Activated T-cell treated with anti-CD3 and anti-CD28 coated beads, Interleukin-2, amount 50 U/mL, for 72 hours (primary cell): ENCODE measurements at places on chromosomes 3 and 15. TPM values are rescaled to one million over a fixed set of nuclear protein-coding genes. Genes with fewer than 3 reads are reported as not detected.

Gene MINAR1
- 0.37 TPM for total RNA-seq

- H3K4me3 ChIP-seq: no peak overlapping the region
- DNase-seq: no peak
- H3K4me1 ChIP-seq: no peaks in the 10 kb centered on the region
- no peaks in the 10 kb centered on the region for H3K36me3 ChIP-seq
These were observed 685.7 kb downstream of the MCTP2 start for GRCh38 chr15:94917068-94917467.

- H3K27ac ChIP-seq: no peak overlapping the region
- peaks cover 5% of the 10 kb centered on the region for H3K4me1 ChIP-seq
- DNase-seq: no peak
These were observed 58.4 kb downstream of the MESD start for GRCh38 chr15:80931191-80931590.

Gene GOLGA6L7
- not detected for total RNA-seq

DNA sequence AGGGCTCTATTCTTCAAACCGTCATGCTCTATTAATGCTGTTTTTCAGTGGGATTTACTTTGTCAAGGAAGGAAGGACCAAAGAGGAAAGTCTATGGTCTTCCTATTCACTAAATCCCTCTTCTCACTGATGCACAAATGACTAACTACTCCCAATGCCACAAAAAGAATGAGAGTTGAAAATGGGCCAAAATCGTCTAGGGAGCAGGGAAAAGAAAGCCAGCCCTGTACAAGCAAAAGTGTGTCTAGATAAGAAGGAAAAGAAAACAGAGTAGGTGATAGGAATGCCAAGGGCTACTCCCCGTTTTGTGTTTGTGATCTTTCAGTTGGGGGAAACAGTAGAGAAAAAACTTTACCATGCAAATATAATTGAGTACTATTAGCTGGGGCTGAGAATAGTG lies 97.2 kb upstream of the TMCO5A start:
- no peak overlapping the region for H3K27ac ChIP-seq
- no peak overlapping the region for H3K4me3 ChIP-seq
- no peaks in the 10 kb centered on the region for H3K27me3 ChIP-seq
- H3K4me1 ChIP-seq: no peaks in the 10 kb centered on the region
- no peak for DNase-seq

- DNase-seq: no peak
- peaks cover 1% of the 10 kb centered on the region for H3K36me3 ChIP-seq
- no peaks in the 10 kb centered on the region for H3K27me3 ChIP-seq
- peaks cover 13% of the 10 kb centered on the region for H3K4me1 ChIP-seq
- no peak overlapping the region for H3K4me3 ChIP-seq
- no peak overlapping the region for H3K27ac ChIP-seq
These were observed 99.9 kb downstream of the CD200R1L start for GRCh38 chr3:112746675-112747280.

GRCh38 chr3:192894676-192895075 lies 23.0 kb downstream of the MB21D2 start:
- DNase-seq: no peak
- H3K27me3 ChIP-seq: peaks cover 38% of the 10 kb centered on the region
- H3K27ac ChIP-seq: peak overlapping the region; percentile 64
- peak overlapping the region; percentile 33 for H3K4me3 ChIP-seq

Gene TIMP4
- 0.28 TPM for total RNA-seq

GRCh38 chr15:29788433-29789034 lies 33.7 kb downstream of the TJP1 start:
- H3K36me3 ChIP-seq: no peaks in the 10 kb centered on the region
- H3K27me3 ChIP-seq: peaks cover 15% of the 10 kb centered on the region
- no peak overlapping the region for H3K27ac ChIP-seq
- H3K4me1 ChIP-seq: no peaks in the 10 kb centered on the region
- no peak overlapping the region for H3K4me3 ChIP-seq

- H3K27ac ChIP-seq: no peak overlapping the region
- H3K4me1 ChIP-seq: no peaks in the 10 kb centered on the region
- H3K27me3 ChIP-seq: peaks cover 22% of the 10 kb centered on the region
- H3K4me3 ChIP-seq: no peak overlapping the region
- H3K36me3 ChIP-seq: no peaks in the 10 kb centered on the region
- DNase-seq: no peak
These were observed 135.7 kb upstream of the IL12A start for GRCh38 chr3:159852821-159853505.

Gene NBEAL2
- total RNA-seq: 84.0 TPM

- H3K27ac ChIP-seq: peak overlapping the region; percentile 85
- H3K27me3 ChIP-seq: no peaks in the 10 kb centered on the region
- peaks cover 49% of the 10 kb centered on the region for H3K4me1 ChIP-seq
- no peak for DNase-seq
- peaks cover 6% of the 10 kb centered on the region for H3K36me3 ChIP-seq
These were observed 427 bp upstream of the RNF111 start for GRCh38 chr15:58987036-58987435.

Gene HTR3E
- total RNA-seq: not detected
